Mammary epithelial cell (primary cell): ENCODE measurements at places on chromosomes 6 and 20.
A peak's percentile ranks its signal among the peaks of the same experiment; 100 is the strongest.

- DNase-seq: no peak
Measured at GRCh38 chr6:100731411-100731810, 149.7 kb downstream of the ASCC3 start.

GRCh38 chr6:119559586-119559985, 210.0 kb upstream of the MAN1A1 start:
- DNase-seq: no peak

GRCh38 chr6:82329766-82330165, 33.9 kb upstream of the TPBG start:
- no peak for DNase-seq

DNA sequence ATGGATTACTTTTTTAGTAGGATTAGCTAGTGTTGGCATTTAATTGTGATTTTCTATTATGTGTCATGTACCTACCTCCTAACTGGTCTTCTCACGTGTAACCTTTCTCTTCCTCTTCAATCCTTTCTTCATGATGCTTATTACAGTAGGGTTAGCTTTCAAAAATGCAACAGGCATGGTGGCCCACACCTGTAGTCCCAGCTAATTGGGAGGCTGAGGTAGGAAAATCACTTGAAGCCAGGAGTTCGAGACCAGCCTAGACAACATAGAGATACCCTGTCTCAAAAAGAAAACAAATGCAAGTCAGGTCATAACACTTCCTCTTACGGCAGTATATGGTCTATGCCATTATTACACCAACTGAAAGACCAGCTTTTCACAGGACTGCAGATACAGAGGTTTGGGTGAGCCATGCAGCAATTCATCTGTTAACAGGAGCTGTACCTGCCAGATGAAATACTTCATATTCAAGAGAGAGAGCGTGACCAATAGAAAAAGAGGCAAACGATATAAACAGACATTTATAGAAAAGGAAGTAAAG, 195.0 kb downstream of the TMEM242 start:
- DNase-seq: no peak

- peak; percentile 86 for DNase-seq
Measured at GRCh38 chr6:121630716-121631115, 195.3 kb downstream of the GJA1 start.

GRCh38 chr6:38284802-38285394, 354.8 kb downstream of the BTBD9 start:
- no peak for DNase-seq

DNA sequence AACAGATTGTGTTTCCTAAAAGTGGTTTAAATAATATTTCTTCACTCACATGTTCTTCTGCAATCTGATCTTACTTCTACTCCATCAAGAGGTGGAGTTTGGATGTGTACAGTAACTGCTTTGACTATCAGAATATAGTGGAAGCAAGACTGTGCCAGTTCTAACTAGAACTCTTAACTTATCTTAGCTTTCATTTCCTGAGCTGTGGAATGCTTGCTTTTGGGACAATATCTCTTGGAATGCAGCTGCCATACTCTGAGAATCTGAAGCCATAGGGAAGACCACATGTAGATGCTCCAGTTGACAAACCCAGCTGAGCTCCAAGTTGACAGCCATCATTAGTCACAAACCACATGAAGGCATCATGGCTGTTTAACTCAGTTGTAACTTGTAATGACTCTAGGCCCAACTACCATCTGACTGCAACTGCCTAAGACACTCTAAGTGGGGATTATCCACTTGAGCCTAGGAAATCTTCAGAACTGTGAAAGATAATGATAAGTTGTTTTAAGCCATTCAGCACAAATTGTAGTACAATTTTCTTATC, 40.8 kb upstream of the MAN1A1 start:
- DNase-seq: no peak

DNA sequence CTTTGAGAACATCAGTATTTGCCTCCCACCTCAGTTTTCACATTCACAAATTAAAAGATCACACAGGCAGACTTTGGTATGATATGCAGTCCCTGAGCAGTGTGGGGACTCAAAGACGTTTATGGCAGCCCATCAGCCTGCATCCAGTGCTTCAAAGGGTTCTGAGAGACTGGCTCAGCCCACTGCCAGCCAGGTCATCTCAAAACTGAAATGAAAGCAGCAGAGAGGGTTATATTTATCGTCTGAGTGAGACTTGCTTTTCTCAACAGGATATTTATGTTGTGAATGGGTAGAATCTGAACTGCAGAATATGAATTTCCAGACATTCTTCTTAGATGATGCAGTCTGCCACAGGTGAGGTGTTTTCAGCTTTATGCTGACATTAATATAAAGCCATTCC, 159.8 kb downstream of the NRN1 start:
- no peak for DNase-seq

GRCh38 chr6:158567152-158567551, 7.3 kb downstream of the TMEM181 start:
- no peak for DNase-seq

GRCh38 chr6:163489584-163489983, 75.1 kb downstream of the QKI start:
- peak; percentile 41 for DNase-seq

- DNase-seq: no peak
Measured at GRCh38 chr6:13273931-13274706, 54.2 kb downstream of the TBC1D7 start.

GRCh38 chr6:26554697-26555504, 16.7 kb downstream of the HMGN4 start:
- peak; percentile 54 for DNase-seq

- DNase-seq: peak; percentile 58
Measured at GRCh38 chr6:128567029-128567428, 46.6 kb upstream of the PTPRK start.

DNA sequence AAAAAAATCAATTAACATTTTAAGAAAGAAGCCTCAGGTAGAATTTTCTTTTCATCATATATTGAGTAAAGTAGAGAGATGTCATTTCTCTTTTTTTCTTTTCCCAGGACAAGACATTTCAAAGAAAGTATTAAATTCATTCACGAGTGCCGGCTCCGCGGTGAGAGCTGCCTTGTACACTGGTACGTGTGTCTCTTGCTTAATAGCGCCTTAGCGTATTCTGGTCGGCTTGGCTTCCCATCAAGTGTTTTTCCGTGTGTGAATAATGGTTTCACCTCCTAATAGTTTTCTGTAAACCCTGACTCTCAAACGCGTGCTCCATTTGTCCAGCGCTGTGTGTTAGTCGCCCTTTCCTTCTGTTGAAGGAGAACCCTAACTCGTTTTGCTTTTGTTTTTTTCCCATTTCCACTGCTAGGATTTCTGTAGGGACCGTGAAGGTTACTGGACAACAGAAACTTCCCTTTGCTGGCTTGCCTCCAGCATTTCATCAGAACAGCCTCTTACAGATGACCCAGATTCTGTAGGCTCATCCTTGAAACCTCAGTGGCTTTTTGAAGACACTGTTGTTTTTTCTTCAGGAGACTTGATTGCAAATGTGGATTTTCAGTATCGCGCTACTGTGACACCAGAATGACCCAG, 45.7 kb upstream of the IRF4 start:
- no peak for DNase-seq

- DNase-seq: peak; percentile 25
Measured at GRCh38 chr6:158536891-158537798, 22.7 kb upstream of the TMEM181 start.

DNA sequence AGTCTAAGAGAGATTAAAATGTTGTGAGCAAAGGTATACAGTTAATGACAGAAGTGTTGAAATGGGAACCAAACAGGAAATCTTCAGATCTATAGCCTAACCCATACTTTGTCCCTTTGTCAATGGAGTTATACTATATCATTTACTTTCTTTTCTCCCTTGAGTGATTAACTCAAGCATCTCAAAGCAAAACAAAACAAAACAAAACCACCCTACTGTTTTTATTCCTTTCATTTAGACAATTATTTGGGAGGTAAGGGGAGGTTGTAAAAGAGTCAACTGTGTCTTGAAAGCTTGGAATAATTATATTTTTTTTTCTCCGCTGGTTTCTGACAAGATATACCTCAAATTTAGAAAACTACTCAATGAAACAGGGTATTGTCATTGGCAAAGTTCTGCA, 139.8 kb upstream of the HMGN3 start:
- no peak for DNase-seq

- DNase-seq: no peak
Measured at GRCh38 chr6:146985111-146985510, 219.1 kb upstream of the STXBP5 start.

- no peak for DNase-seq
Measured at GRCh38 chr6:90199900-90200299, 96.7 kb downstream of the BACH2 start.

GRCh38 chr6:1615853-1616420, 6.2 kb downstream of the FOXC1 start:
- no peak for DNase-seq

DNA sequence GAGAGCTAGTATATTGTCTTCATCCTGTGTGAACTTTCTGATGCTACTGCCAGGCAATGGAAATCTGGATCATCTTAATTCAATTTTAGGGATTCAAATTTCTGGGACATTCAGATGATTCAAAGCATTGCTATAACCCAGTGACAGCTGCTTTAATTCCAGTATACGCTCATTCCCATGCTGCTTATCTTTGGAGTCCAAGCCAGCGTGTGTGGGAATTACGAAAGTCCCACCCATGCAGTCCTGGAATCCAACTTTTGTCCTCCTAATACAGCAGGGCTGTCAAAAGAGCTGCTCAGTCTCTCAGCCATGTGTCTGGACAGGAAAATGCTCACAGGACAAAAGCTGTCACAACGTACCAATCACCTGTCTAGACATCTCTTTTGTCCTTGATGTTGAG, 219.8 kb downstream of the LAMA2 start:
- DNase-seq: no peak

- DNase-seq: no peak
Measured at GRCh38 chr20:48703107-48703506, 124.7 kb downstream of the PREX1 start.

DNA sequence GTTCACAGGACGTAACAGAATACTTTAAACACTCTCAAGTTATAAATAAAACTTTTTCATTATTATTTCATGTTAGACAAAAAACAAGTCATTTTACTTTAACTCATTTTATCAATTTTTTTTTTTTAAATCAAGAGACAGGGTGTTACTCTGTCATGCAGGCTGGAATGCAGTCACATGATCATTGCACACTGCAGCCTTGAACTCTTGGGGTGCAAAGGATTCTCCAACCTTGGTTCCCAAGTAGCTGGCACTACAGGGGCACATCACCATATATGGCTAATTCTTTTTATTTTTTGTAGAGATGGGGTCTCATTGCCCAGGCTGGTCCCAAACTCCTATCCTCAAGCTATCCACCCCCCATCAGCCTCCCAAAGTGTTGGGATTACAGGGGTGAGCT, 14.2 kb downstream of the PLN start:
- no peak for DNase-seq

DNA sequence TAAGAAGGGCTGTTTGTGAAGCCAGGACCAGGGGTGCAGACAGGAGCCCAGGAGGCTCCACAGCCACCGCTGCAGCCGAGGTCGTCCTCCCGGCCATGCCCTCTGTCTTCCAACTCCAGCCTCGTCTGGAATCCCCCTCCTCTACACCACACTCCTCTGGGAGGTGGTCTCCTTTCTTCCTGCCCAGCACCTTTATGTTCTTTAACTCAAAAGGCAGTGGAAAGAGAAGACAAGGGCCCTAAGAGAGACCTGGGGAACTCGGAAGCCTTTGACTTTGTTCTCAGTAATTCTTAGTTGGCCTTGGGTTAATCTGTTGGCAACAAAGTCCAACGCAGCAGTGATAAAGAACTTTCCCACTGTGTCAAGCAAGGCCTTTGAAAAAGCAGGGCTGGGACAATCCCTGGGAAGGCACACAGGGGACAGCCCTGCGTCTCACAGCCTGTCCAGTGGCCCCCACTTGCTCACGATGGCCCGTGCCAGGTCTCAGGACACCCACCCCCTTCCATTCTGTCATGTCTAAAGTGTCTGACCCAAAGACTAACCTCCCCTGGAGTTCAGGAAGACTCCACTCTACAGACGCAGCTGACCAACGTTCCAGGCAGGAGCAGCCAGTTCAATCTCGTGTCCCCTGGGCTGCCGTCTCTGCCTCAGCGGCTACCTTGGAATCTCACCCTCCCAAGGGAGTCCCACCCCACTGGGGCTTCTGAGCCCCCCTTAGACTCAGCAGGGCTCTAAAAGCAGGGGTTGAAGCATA, 42.8 kb upstream of the FAM50B start:
- no peak for DNase-seq

DNA sequence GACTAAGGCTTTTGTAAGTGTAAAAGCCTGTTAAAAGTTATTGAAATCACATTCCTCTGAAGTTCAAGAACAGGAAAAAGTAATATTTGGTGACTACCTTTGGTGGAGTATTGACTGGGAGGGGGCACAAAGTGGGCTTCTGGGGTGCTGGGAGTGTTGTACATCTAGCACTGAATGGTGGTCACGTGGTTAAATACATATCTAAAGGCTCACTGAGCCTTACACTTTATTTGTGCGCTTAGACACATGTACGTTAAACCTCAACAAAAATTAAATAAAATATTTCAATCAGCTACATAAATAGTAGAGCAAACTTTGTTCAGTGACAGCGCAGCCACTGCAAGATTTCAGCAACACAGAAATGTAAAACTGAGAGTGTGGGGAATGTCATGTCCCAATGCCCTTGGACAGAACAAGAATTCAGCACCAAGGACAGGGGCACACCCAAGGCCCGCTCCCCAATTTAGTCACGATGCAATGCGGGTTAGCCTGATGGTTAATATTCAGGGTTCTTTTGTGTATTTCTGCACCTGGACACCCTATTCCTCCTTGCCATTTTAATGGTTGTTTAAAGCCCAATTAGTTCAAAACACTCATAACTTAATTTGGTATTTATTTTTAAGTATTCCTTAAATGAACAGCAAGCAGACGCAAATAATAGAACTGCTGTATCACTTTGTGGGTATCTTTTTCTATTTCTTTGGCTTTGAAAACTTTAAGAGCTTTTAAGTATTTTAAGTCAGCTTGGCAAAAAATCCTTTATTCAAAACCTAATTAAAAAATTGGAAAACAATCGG, 37.4 kb downstream of the ANGPT4 start:
- DNase-seq: no peak

GRCh38 chr6:89999945-90000825, 105.9 kb downstream of the GJA10 start:
- no peak for DNase-seq

DNA sequence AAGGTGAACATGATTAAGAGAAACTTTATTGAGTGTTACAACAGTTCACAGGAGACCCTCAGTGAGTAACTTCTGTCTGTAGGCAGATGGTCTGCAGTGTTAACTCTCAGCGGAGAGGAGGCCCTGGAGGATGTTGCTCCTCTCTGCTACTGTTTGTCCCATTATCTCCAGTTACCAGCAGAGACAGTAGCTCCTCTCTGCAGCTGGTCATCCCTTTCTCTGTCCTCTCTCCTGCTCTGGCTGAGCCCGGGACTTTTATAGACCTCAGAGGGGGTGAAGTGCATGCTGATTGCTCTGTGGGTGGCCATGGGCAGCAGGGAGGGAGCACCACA, 5.7 kb downstream of the GTSF1L start:
- no peak for DNase-seq
